ENCODE measurements at places on chromosomes 5 and 9.

- no peak for DNase-seq
These were observed 11.4 kb downstream of the HABP4 start for GRCh38 chr9:96461336-96461735.

DNA sequence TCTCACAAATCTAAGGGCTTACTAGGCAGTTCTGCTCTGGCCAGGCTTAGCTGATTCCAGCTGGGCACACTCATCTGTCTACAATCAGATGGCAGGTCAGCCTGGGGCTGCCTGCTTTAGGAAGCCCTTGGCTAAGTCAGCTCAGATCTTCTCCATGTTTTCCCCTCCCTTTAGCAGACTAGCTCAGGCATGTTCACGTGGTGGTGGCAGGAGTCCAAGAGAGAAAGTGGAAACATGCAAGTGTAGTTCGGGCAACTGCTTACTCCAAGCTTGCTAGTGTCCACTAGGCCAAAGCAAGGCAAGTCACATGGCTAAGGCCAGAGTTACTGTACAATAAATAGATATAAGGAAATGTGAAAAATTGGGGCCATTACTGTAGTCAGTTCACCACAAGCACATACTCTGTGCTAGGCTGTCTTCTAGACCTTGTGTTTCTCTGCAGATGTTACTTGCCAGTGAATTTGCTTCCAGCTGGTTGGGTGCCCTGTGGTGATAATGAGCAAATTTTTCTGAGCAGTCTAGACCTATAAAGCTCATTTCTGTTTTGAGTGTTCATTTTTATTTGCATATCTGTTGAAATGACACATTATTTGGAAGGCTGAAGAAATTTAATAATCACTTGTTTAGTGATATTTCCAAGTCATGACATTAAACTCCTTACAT is 38.3 kb downstream of the RECK start:
- DNase-seq = peak; percentile 13

GRCh38 chr9:6631207-6631512 is 14.4 kb downstream of the GLDC start:
- DNase-seq = no peak

DNA sequence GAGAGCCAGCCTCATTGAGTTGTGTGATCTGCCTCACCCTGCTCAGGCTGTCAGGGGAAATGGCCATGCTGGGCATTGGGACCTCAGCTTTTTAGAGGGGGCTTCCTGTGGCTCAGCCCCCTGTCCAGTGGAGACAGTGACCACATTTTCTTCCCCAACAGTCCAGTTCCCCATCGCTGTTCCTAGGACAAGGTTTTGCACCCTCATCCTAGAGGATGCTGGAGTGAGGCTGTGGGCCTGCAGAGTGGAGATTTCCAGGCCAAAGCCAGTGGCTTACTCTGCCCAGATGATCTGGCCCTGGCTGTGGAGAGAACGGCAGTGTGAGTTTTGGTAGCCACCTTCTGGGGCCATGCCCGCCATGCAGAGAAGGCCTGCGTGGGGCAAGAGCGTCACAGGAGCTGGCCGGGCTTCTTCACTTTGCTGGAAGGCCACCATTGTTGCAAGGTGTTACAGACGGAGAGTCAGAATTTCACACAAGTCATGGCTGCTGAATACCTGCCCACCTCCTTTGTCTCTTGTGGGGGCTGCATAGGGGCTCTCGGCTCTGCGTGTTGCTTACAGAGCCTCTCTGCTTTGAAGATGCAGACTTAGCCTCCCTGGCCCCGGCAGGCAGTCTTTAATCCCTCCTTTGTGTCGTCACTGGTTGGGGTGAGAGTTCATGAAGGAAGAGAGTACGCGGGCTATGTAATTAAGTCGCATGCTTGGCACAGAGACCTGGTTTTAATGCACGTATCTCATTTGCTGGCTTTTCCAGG is 35.2 kb upstream of the PITX1 start:
- DNase-seq = no peak

GRCh38 chr5:160030631-160031377 is 21.9 kb downstream of the TTC1 start:
- DNase-seq = no peak
